ENCODE measurements at places on chromosomes 7 and 10.

GRCh38 chr10:66782776-66783175 is 143.1 kb upstream of the LRRTM3 start:
- DNase-seq: no peak

GRCh38 chr10:71236286-71236685 is 23.9 kb downstream of the UNC5B start:
- DNase-seq: no peak

DNA sequence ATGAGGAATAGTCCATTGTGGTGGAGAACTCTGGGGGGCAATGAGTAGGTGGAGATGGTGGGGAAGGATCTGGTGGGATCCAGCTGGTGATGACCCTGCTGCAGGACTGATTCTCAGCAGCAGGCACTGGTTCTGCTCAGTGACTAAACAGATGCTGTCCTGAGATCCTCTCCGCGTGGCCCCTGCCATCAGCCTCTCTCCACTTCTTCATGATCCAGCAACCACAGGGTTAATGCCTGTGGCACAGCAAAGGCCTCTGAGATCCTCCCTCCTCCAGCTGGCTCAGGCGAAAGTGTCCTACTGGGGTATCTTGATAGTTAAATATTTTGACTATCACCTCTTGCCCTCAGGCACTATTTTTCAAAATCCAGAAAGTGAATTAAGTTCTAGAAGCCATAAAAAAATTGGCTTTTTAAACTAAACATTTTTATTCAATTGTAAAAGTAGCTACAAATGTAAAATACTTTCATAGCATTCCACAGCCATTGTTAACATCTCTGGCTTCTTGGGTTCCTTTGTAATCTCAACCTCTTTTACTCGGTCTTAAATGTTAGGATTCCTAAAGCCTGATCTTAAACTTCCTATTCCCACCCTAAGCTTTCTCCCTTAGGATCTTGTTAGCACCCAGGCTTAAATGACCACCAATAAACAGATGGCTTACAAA is 13.1 kb downstream of the PLAU start:
- DNase-seq: no peak

GRCh38 chr7:7318601-7319000 is 136.3 kb downstream of the C1GALT1 start:
- no peak for DNase-seq

DNA sequence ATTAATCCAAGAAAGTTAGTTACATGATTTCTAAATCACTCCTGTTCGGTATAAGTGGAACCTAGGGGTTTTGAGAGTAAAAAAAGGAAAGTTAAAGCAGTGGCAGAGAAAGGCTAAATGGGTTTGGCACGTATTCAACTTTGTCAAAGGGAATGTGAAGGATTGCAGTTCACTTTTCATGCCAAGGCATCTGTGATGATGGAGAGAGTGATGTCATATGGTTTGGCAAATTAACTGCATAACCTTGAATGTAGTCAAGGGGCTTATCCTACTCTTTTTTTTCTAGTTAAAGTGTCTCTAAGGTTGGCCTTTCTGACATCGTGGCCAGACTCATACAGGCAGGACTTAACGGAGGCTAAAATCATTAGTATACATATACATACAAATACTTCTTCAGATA is 277.8 kb downstream of the EXOC4 start:
- DNase-seq: no peak

DNA sequence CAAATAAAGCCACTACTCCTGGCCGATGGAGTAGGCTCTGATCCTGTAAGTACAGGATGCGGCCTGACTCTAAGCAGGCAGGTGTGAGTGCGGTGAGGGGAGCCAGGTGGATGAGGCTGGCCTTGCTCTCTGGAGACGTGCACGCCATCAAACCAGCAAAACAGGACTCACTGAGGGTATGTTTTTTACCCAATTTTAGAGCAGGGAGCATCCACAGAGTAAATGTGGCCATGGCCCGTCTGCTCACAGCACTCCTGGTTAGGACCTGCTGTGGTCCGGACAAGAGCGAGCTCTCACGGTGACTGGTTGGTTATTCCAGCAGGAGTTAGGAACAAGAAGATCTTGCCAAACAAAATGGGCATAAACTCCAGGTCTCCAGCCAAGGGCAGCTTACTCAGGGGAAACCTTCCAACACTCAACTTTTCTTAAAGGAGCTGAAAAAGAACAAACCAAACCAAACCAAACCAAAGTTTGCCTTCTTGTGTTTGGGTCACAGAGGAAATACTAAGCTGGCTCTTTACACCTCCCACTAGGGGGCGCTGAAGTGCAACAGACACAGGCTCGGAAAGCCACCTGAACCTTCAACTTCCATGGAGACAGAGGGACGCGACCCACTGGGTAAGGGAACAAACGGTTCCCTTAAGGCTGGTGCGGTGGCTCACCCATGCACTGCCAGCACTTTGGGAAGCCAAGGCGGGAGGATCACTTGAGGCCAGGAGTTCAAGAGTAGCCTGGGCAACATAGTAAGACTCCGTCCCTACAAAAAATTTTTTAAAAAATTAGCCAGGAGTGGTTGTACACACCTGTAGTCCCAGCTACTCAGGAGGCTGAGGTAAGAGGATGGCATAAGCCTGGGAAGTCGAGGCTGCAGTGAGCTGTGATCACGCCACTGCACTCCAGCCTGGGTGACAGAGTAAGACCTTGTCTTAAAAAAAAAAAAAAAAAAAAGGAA is 122.4 kb downstream of the CLEC2L start:
- DNase-seq: peak; percentile 64

DNA sequence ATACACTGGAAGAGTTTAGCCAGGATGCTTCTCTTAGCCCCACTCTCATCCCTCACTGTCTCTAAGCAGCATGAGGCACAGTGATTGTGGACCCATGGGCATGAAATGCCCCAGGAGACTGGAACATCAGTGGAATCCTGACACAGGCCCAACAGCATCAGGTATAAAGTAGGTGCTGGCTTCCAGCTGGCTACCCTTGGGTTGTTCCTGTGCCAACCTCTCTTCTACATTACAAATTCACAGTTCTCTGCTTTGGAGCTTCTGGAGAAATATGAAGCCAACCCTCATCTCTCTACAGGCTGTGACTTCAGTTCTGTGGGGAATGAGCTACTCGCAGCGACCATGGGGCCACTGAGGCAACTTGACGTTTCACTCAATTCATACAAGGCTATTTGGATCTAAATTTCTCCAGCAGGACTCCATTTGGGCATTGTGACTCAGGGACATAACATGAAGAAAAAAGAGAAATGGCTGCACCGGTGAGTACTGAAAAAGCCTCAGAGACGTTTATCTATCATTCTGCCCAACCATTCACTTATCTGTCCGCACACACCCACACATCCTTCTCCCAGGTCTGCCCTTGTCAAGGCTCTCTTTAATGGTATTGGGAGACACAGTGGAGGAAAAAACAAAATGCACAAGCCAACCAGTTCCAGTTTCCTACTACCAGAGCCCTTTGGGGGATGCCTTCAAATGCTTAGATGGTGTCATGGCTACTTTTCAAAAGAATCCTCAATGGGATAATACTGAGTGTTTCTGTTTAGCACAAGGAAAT is 35.4 kb upstream of the TM9SF3 start:
- DNase-seq: no peak

- DNase-seq: no peak
These were observed 14.8 kb downstream of the TPK1 start for GRCh38 chr7:144821067-144821466.

DNA sequence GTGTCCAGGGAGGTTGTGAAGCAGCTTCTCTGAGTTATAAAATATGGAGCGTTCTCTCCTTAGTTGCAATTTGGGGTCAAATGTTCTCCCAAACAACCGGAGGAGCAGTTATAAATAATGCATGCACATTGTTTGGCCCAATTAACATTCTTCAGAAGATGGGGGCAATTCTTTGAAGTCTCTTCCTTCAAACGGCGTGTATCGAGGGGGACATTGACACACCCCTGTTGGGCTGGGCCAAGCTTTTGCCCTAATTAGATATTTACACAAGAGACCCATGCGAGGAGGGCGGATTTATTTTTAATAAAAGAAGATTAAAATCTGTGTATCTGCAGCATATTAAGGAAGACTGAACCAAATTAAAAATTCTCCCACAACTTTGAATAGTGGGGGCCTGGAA is 107.3 kb downstream of the PTPRE start:
- DNase-seq: no peak

DNA sequence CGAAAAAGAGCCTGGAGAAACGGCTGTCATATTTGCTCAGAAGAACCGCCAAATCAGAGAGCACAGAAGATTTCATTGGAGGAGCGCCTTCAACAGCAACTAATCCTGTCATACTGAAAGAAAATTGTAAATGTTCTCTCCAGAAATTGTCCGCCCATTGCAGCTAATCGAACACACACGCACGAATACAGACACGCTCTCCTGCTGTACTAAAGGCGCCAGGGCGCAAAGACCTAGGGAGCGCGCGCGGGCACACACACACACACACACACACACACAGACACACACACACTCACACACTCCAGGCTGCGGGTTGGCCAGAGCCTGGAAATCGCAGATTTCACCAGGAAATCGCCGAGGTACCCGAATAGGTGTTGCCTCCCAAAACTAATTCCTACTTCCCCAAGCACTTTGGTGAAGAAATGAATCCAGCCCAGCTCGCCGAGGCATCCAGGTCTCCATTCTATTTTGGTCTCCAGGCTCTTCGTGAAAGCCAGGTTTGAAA is at the start of gene CHRM2:
Gene CHRM2, plus strand, starts transcription at position 157 of the 505 bp plus-strand sequence. CDS start 146,214 bp downstream, outside the sequence.
- no peak for DNase-seq

DNA sequence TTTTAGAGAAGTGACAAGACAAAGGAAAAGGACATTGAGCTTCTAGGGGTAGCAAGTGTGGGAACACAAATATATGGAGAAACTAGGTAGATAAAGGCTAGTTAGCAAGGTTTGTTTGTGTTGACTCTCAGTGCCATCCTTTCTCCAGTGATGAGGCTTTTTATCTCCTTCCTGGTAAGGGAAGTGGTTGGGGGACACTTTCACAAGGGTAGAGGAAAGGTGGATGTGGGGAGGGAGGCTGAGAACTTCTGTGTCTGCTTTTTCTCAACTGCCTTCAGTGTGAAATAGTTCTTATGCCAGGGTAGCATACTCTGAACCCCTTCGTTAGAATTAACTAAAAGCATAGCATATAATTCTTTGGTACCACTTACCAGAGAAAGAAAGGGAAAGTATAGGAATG is 93.0 kb upstream of the STRIP2 start:
- no peak for DNase-seq

DNA sequence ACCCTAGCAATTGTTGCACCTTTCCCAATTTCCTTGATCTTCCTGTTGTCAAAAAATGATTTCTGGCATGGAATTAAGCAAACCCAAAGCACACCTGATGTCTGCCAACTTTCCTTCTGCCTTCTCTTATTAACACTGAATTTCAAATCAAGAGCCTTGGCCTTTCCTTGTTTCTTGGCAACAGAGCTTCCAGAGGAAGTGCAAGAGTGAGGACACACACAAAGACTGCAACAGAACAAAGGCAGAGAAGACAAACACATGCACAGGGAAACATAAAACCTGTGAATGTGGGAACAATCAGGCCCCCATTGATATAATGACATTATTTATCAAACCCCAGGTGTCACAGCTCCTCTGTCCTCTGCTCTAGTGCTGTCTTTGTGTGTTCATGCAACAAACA is 73.0 kb upstream of the IL6 start:
- no peak for DNase-seq

DNA sequence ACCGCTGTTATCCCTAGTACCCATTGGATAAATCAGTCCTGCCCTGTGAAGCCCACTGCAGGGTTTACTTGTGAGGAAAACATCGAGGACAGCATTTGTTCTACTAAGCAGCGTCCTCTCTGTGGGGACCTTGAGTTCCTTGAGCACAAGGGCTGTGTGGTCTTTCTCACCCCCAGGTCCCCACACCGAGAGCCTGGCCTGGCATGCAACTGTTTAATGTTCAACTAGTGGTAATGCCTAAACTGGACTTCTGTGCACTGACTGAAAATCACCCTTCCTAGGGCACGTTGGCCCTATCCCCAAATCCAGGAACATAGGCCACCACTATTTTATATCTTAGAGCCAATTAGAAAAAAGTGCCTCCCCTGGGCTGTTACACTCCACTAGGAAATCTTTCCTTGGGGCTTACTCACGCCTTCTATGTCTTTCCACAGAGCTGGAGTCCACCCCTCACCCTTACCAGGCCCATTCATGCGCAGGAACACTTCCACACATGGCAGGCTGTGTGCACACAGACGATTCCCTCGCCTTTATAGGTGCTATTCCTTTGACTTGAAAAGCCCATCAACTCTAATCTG is 1.7 kb upstream of the TMEM213 start:
- no peak for DNase-seq

DNA sequence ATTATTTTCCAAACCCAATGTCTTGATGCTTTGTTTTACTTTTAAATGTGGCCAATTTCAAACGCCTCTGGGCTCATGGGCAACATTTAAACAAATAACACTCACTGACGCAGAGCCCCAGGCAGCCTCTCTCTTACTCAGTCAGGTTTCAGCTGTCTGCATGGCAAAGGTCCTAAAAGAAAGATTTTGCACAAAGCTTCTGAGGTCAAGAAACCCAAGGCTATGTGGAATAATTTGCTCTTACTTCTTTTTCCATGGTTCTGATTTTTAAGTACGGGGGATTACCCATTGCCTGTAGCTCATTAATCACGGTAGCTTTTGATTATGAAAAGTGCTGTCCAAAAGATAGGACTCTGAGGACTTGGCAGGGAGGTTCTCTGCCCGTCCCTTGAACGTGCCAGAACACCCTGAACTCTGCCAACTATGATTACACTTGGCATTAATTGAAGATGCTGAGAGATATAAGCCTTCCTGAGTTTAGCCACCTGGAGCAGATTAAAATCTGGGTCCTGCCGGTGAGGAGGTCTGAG is 14.1 kb upstream of the MSRB2 start:
- DNase-seq: no peak

DNA sequence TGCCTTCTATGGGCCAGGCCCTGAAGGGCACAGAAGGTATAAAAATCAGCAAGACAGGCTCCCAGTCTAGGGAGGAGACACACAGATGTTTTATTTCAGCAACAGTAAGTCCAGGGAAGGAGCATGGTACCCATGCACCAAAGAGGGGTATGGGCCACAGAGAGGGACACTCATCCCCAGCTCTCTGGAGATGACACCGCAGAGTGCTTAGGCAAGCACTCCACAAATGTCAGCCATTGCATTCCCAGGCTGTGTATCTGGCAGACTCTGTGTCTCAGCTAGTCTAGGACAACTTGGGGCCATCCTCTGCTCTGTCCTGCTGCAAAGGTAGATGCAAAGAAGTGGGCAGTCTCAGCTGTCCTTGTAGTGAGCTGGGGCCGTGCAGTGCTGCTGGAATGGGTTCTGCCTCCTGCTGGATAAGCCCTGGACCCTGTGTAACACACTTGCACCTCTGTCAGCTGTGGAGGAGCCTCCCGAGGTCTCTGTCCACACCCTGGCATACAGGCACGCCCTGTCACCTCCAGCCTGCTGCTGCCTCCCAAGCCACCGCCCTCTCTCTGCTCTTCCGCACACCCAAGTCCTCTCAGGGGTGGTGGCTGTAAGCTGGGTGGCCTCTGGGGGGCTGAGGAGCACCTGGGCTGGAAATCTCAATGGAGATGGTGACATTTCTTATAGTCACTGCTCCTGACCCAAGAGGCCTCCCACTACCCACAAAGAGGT is 57.6 kb downstream of the VOPP1 start:
- no peak for DNase-seq

Measured in stimulated activated CD8-positive, alpha-beta memory T cell treated with anti-CD3 and anti-CD28 coated beads, Interleukin-4, amount 100 ng/mL, for 1 hour (primary cell).